NK-92 treated with Interleukin-12 subunit alpha and Interleukin-12 subunit beta, amount 100 ng/mL, for 24 hours (cell line): ENCODE measurements at places on chromosomes 2 and 18.

- DNase-seq, result no peak
Observed at GRCh38 chr18:27045342-27045741, 139.8 kb downstream of the CHST9 start.

DNA sequence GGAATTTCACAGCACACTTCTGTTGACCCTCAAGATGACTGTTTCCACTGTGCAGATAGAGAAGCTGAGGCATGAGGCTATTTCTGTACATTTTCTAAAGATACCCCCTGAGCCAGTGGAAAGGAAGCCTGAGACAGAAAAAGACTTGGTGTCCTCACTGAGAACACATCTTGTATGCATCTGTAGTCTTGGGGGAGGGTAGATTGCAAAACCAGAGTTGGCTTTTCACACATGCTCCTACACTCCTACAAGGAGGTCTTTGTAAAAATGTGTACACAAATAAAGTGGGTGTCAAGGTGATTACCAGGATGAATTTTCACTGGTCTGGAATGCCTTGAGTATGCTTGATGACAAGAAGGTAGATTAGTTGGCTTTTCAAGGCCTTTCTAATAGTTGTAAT lies 98.0 kb downstream of the KCTD18 start:
- no peak for DNase-seq

DNA sequence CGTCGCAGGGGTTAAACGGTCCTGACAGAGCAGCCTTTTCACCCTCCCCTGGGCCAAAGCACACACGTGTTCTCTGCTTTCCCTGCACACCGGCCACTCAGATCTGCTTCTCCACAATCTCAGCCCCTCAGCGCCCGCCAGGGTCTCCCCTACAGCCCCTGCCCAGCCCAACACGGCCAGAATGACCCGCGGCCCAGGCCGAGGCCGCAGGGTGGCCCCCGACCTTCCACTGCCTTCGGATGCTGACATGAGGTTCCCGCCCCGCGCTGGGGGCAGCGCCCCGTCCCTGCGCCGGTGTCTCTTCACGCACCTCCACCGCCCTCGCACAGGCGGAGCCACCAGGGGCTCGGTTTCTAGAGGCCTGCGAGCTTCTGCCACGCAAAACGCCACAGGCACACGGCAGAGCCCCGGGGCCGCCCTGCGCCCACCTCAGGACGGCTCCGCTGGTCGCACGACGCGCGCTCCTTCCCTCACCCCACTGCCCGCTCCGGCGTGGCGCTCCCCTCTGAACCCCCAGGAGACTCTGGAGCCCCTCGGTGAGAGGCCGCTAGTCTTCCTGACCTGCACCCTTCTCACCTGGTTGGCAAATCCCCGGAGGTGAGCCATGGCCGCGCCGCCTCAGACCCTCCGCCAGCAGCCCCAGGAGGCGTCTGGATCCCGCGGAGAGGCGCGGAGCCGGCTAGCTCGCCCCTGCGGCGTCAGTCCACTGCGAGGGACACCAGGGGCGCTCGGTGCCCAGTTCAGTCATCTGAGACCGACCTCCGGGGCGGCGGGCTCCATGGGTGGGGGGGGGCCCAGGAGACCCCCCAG lies 749 bp downstream of the STK25 start:
- no peak for DNase-seq

DNA sequence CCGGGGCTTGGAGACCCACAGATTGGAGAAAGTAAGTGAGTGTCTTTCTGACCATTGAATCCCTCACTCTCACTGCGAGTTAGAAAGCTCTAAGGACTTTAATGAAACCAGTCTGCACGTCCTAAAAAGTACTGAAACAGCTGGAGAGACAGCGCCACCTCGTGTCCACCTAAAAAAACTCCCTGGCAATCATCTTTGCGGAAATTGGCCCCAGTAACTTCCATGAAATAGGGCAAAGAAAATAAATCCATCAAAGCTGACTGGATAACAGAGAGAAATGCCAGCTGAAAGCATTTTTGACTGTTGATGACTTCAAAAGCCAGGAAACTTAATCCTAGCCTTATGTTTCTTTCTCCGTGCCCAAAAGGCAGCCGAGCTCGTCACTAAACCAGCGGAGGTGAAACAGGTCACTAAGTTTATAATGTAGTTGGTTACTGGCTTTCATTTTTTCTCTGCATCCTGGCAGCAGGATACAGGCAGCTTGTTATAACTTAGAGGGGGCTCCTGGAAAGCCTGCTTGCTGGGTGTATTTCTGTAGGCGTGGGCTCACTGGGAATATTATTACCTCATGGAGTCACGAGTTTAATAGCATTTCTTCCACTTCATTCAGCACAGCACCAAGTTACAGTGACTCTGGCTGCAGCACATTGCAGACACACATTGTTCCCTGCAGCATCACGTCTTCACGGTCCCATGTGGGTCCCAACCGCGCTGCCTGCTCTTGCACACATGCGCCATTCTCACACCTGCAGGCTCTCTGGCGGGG lies 266.5 kb downstream of the HRH4 start:
- peak; percentile 10 for DNase-seq

GRCh38 chr18:48051945-48052840 lies 121.7 kb upstream of the SMAD2 start:
- DNase-seq, result no peak

DNA sequence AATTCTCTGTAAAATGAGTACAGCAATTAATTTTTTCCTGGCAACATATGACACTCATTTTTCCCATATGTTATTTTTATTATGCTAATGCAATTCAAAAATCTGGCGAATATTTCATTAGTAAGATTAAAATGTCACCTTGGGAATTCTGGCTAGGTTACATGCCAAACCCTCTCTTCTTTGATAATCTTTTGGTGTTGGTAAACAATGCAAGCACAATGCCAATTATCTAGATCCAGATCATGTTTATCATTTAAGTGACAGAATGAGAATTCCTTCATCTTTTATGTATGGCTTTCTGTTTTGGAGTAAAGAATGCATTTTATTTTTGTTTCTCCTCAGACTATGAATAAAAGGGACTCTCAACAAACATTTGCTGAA lies 33.7 kb downstream of the GPR75 start:
- DNase-seq, result no peak

GRCh38 chr18:69978732-69979715 lies 31.4 kb upstream of the CD226 start:
- no peak for DNase-seq

DNA sequence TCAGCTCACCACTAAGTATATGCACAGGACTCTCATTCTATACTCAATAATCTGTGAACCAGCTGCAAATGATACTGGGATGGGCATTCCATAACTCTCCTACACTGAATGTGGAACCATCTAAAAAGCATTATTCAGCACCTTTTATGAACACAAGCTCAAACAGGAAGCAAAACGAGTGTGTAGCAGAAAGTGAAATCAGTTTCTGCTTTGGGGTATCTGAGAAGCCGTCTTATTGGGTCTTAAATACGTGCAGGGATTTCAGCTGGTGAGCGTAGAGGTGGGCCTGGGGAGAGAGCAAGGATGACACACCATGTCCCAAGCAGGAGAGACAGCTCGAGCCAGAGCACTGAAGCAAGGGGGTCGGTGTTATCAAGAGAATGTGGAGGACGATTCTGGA lies 120.0 kb upstream of the TTN start:
- DNase-seq, result no peak

DNA sequence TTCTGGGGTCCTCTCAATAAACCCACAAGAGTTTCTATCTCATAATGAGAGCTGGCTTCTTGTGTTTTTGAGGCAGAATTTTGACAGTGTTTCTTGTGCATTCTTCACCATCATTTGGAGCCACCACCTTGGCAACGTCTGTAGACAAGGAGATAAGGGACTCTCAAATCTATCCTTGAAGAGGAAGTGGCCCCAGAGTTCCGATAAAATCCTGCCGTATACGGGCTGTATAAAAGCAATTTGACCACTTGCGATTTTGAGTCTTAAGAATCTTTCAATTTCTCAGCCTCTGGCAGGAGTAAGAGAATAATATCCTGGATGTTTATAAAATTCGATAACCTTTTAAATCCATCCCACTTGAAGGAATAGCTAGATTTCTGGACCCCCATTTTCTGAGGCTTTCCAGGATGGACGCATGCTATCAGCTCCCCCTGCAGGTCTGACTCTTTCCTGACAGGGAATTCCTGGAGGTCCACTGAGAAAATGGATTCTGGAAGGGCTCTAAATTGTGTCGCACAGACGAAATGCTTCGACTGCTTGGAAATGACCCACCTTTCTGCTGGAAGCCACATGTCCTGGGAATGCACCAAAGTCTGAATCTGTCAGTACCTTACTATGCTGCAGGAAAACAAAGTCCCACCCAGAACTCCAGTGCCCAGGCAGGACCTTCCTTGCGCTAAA lies 54.1 kb downstream of the E2F6 start:
- no peak for DNase-seq

- DNase-seq, result peak; percentile 14
Observed at GRCh38 chr2:30115141-30115980, 31.4 kb upstream of the YPEL5 start.

GRCh38 chr2:193679847-193680246 lies 1485.1 kb upstream of the TMEFF2 start:
- DNase-seq, result no peak

DNA sequence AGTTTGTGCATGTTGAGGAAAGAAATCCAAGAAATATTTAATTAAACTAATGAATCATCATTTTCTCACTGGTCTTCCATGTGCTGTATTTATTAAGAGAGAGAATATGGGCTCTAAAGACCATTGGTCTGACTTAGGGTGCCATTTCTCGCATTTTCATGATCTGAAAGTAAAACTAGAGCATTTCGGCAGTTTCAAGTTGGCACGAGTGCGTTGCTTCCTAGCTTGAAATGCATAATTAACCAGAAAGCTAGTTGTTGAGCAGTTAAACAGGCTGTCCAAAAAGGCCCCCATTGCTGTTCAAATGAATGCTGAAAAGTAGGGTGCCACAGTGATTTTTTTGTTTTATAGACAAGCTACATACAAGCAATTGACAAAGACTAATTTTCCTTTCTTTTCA lies 47.4 kb downstream of the SLC8A1 start:
- DNase-seq, result no peak

DNA sequence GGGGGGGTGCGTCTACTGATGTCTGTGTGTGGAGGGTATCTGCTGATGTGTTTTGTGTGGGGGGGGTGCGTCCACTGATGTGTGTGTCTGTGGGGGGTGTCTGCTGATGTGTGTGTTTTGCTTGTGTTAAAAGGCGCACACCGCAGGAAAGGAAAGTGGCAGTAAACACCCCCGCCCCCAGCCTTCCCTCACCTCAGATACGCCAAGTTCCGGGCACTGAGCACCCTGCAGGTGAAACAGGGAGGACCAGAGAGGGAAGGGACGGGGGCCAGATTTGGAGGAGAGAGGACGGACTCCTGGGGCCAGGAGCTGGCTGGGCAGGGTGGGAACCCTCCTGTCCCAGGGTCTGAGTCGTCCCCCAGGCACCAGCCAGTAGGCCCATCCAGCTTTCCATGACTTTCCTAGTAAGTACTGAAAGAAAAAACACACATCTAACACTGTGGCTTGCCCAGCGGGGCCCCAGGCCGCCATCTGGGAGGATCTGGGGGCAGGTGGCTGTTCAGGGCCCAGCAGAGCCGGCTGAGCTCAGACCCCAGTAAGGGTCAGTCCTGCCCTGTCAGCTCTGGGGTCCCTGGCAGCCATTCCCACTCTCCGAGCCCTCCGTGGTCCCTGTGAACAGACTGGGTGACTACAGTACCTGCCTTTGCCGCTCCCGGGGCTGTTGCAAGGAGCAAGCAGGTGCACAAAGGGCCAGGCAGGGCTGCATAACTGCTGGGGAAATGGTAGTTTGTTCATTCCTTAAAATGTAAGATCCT lies 126.9 kb downstream of the NFATC1 start:
- DNase-seq, result no peak

DNA sequence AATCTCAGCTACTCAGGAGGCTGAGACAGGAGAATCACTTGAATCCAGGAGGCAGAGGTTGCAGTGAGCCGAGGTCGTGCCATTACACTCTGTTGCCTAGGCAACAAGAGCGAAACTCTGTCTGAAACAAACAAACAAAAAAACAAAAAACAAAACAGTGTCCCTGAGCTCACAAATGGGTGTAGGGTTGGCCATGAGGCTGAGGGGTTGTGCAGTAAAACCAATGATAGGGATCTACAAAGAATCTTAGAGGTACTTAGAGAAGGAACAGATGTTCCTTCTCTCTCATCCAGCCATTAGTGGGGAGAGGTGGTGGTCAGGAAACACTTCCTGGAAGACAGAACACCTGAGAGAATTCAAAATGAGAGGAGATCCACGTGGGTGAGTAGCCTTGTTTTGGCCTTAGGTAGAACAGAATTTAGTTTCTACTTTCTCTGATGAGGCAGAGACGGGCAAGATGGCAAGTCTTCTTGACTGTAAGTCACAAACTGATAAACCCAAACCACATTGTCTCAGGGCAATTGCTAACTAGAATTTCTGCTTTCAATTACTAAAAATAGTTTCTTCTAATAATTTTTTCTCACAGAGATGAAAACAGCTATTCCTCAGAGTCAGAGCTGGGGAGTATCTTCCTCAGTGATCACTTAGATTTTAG lies 61.5 kb upstream of the PPM1B start:
- DNase-seq, result no peak

DNA sequence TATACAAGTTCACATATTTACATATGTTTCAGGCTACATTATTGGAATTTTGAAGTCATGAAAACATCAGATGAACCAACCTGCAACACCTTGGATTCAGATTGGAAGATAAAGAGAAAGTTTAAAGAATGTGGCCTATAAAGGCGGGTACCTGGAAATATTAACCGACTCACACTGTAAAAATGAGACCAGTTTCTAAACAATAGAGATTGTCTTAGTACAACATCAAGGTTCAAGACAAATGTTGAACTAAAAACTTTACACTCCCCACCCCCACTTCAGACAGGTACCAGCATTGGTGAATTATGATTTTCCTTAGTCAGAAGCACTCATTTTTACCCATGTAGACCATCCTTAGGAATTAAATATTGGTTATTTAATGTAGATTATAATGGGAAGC lies 186.4 kb upstream of the EPC2 start:
- no peak for DNase-seq

GRCh38 chr2:173101687-173102086 lies 26.0 kb downstream of the MAP3K20 start:
- no peak for DNase-seq

DNA sequence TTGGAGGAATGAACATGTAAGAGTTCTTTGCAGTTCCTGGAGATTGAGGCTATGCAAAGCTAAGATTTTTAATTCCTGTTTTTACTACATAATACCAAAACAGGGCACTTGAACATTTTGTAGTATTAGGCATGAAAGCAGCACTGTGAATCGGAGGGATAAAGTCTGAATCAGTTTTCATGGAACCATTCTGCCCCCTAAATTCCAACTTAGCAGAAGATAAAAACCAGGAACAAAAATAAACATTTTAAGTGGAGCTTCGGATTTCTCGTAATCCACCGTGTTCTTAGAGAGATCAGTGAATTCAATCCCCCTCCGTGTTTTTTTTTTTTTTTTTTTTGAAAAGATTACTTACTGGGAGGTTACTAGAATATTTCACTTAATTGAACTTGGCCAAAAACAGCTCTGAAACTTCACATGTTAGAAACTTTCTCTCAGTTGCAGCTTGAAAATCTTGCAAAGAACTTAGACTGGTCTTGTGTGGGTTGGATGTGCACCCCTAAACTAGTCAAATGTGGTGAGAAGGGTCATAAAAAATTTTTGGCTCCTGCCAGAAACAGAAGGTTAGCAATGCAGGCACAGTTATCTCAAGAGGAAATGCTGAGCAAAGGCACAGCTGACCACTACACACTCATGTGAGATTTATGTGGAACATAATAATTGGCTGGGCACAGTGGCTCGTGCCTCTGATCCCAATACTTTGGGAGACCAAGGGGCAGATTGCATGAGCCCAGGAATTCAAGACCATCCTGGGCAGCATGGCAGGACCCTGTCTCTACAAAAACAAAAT lies 145.4 kb upstream of the RNF152 start:
- no peak for DNase-seq
